Progenitor cell of endocrine pancreas (in vitro differentiated cells): ENCODE measurements at places on chromosomes 16 and 17. TPM values are rescaled to one million over a fixed set of nuclear protein-coding genes. Genes with fewer than 3 reads are reported as not detected.
A peak's percentile ranks its signal among the peaks of the same experiment; 100 is the strongest.

The SPATA22 gene
- not detected in 2 replicates for total RNA-seq

DNA sequence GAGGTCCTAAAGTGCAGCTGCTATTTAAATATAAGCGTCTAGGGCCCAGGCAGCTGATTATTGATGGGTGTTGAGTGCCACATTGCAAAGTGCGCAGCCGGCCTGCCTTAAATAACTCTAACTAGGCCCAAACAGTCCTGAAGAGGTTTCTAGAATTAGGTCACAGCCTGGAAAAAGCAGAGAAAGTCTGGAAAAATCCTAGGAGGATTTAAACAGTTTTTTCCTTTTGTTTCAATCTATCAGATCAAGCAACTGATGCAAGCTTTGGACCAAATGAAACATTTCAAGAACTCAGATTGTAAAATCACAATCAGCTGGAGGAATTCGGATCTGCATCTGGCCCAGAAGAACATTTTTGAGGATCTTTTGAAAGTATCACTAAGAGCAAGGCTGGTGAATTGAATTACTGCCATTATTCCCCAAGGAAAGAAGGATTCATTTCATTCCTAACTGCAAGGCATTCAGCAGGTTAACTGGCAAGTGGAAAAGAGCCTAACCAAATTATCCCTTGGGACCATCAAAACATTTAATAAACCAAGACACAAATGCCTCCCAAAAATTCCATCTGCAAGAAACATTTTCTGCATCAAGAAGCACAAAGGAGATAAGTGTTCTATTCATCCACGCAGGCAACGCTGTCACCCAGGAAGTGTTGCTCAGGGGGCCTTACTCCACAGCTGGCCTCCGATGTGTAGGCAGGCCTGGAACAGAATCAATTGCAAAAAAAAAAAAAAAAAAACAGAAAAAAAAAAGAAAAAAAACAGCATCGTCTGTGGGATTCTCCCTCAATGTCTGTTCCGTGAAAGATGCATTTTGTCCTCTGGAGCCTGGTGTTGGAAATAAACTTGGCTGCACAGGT lies 46.1 kb downstream of the IRX3 start:
- H3K27me3 ChIP-seq: peaks cover 13% of the 10 kb centered on the region
- no peak overlapping the region for H3K4me3 ChIP-seq
- DNase-seq: no peak
- no peaks in the 10 kb centered on the region for H3K4me1 ChIP-seq
- H3K27ac ChIP-seq: no peak overlapping the region
- H3K36me3 ChIP-seq: no peaks in the 10 kb centered on the region

DNA sequence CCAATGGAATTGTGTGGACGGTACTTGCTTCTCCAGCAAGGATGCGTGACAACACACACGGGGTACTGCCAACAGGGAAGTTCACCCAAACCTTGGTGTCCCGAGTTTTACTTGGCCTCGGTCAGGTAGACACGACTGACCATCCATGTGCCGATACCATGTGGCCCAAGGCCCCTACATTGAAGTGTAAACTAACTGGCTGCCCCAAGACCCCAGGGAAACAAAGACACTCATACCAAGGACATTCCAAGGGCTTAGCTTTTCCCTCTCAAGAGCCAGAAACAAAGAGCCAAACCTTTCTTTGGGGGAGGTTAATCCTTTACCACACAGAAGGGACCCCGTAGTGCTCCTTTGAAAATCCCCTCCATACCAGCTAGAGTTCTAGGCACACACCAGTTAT lies 215.9 kb upstream of the TNRC6C start:
- DNase-seq: no peak
- peaks cover 11% of the 10 kb centered on the region for H3K27me3 ChIP-seq
- no peak overlapping the region for H3K4me3 ChIP-seq
- H3K36me3 ChIP-seq: no peaks in the 10 kb centered on the region
- H3K27ac ChIP-seq: no peak overlapping the region

DNA sequence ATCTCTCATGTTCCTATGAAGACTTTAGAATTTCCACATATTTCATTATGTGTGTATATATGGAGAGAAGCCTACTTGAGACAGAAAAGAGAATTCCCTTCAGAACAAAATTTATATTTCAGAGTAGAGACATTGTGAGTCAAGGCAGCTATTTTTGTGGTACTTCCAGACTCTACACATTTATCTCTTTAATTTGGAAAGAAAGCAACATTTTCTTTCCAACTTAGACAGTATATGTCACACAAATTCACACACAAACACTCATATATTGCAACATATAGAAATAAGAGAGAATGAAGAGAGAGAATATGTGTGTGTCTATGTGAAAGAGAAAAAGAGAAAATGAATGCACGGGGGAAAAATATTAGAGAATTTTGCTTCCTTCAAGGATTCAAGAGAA lies 158.8 kb downstream of the CDH8 start:
- DNase-seq: no peak
- H3K4me3 ChIP-seq: no peak overlapping the region
- no peaks in the 10 kb centered on the region for H3K27me3 ChIP-seq
- H3K4me1 ChIP-seq: no peaks in the 10 kb centered on the region
- no peak overlapping the region for H3K27ac ChIP-seq

The PLCG2 gene
- total RNA-seq: 9.1 and 10.3 TPM in 2 replicates

The PSMC3IP gene
- total RNA-seq: 18.1 and 19.6 TPM in 2 replicates

GRCh38 chr17:50508573-50509460 lies 578 bp downstream of the MYCBPAP start:
- H3K4me3 ChIP-seq: peak overlapping the region; percentile 77
- peak overlapping the region; percentile 56 for H3K27ac ChIP-seq
- no peak for DNase-seq
- H3K36me3 ChIP-seq: no peaks in the 10 kb centered on the region
- peaks cover 18% of the 10 kb centered on the region for H3K4me1 ChIP-seq

The ITGAD gene
- not detected in 2 replicates for total RNA-seq

- no peak overlapping the region for H3K4me3 ChIP-seq
- H3K4me1 ChIP-seq: peaks cover 7% of the 10 kb centered on the region
- no peaks in the 10 kb centered on the region for H3K36me3 ChIP-seq
- no peak for DNase-seq
- no peak overlapping the region for H3K27ac ChIP-seq
- H3K27me3 ChIP-seq: no peaks in the 10 kb centered on the region
These were observed 10.2 kb downstream of the CYTH1 start for GRCh38 chr17:78771758-78772382.

DNA sequence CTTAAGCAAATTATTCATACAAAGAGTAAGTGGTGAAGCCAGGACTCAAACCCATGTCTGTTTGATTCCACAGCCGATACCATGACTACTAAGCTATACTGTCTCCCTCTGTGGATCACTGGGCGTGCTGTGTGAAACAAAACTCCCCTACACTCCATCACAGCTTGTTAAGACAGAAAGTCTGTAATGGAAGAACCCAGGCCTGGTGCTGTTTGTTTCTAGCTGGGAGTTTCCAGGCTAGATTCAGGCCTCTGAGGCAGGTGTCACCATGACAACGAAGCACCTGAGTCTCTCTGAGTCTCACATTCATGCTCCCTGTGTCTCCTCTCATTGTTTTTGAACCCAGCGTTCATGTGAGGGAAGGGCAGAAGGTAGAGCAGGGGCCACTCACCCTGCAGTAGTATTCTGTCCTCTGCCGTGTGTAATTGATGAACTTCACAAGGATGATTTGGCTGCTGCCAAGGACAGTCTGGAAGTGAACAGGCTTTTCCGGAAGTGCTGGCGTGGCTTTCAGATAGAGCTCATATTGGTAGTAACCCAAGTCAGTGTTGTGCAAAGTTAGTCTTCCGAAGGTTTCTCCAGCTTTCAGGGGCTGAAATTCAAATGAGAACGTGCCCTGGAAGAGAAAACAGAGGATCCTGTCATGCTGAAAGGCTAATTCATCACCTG lies 8.6 kb upstream of the VAC14 start:
- no peak for DNase-seq
- H3K36me3 ChIP-seq: no peaks in the 10 kb centered on the region
- H3K27me3 ChIP-seq: peaks cover 16% of the 10 kb centered on the region
- no peak overlapping the region for H3K27ac ChIP-seq

The MTSS2 gene
- 55.0 and 57.1 TPM in 2 replicates for total RNA-seq

GRCh38 chr17:77205396-77206125 lies 64.8 kb downstream of the SEC14L1 start:
- H3K27me3 ChIP-seq: no peaks in the 10 kb centered on the region
- peaks cover 37% of the 10 kb centered on the region for H3K36me3 ChIP-seq
- no peak overlapping the region for H3K4me3 ChIP-seq
- no peak overlapping the region for H3K27ac ChIP-seq

- DNase-seq: no peak
- H3K27me3 ChIP-seq: no peaks in the 10 kb centered on the region
- H3K27ac ChIP-seq: no peak overlapping the region
- peaks cover 2% of the 10 kb centered on the region for H3K4me1 ChIP-seq
- no peak overlapping the region for H3K4me3 ChIP-seq
These were observed 8.2 kb upstream of the RPL27 start for GRCh38 chr17:42989726-42990652.

DNA sequence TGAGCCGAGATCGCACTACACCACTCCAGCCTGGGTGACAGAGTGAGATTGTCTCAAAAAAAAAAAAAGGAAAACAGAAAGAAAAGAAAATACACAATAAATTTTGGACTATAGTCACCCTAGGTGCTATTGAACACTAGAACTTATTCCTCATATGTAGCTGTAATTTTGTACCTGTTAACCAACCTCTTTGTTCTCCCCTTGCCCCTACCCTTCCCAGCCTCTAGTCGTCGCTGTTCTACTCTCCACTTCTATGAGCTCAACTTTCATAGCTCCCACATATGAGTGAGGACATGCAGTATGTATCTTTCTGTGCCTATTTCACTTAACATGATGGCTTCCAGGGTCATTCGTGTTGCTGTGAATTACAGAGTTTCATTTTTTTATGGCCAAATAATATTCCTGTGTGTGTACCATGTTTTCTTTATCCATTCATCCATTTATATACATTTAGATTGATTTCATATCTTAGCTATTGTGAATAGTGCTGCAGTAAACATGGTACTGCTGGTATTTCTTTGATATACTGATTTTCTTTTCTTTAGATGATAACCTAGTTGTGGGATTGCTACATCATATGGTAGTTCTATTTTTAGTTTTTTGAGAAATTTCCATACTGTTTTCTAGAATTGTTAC lies 28.3 kb downstream of the VPS35L start:
- no peaks in the 10 kb centered on the region for H3K27me3 ChIP-seq
- DNase-seq: no peak
- peaks cover 7% of the 10 kb centered on the region for H3K4me1 ChIP-seq
- peaks cover 54% of the 10 kb centered on the region for H3K36me3 ChIP-seq
- H3K4me3 ChIP-seq: no peak overlapping the region

GRCh38 chr16:51839727-51840462 lies 688.8 kb upstream of the SALL1 start:
- H3K27me3 ChIP-seq: peaks cover 22% of the 10 kb centered on the region
- peak overlapping the region; percentile 63 for H3K27ac ChIP-seq
- H3K4me1 ChIP-seq: peaks cover 8% of the 10 kb centered on the region
- no peak for DNase-seq

DNA sequence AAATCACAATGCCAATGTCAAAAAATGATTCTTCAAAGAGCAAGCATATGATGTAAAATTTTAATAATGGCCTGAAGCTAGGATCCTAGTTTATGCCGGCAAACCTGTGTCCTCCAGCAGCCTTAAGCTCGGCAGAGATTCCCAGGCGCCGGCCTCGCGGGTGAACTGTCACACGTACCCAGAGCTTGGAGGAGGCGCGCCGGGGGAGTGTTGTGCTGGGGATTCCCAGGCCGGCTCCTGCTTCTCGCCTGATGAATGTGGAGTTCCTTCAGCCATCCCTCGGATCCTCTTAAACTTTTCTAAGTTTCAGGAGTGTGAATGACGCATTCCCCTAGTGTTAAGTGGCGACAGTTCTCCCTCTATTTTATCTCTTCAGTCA lies 19.1 kb upstream of the NTN1 start:
- no peak overlapping the region for H3K27ac ChIP-seq
- DNase-seq: no peak
- H3K36me3 ChIP-seq: no peaks in the 10 kb centered on the region
- H3K27me3 ChIP-seq: peaks cover 70% of the 10 kb centered on the region
- H3K4me1 ChIP-seq: peaks cover 7% of the 10 kb centered on the region

The MYH13 gene
- not detected in 2 replicates for total RNA-seq

- DNase-seq: no peak
- H3K4me1 ChIP-seq: peaks cover 2% of the 10 kb centered on the region
- peaks cover 17% of the 10 kb centered on the region for H3K27me3 ChIP-seq
- no peak overlapping the region for H3K27ac ChIP-seq
These were observed 104.5 kb downstream of the RMI2 start for GRCh38 chr16:11449716-11450115.

The CLEC19A gene
- total RNA-seq: not detected in 2 replicates

The TEKT1 gene
- total RNA-seq: not detected in 2 replicates

The FMNL1 gene
- total RNA-seq: 3.2 and 3.3 TPM in 2 replicates

The KRTAP3-2 gene
- not detected in 2 replicates for total RNA-seq

The MRM1 gene
- total RNA-seq: 6.6 and 7.1 TPM in 2 replicates

DNA sequence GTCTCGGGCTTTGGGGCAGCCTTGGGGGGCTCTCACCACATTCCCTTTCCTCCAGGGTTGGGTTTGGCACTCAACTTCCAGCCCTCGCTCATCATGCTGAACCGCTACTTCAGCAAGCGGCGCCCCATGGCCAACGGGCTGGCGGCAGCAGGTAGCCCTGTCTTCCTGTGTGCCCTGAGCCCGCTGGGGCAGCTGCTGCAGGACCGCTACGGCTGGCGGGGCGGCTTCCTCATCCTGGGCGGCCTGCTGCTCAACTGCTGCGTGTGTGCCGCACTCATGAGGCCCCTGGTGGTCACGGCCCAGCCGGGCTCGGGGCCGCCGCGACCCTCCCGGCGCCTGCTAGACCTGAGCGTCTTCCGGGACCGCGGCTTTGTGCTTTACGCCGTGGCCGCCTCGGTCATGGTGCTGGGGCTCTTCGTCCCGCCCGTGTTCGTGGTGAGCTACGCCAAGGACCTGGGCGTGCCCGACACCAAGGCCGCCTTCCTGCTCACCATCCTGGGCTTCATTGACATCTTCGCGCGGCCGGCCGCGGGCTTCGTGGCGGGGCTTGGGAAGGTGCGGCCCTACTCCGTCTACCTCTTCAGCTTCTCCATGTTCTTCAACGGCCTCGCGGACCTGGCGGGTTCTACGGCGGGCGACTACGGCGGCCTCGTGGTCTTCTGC lies 8.4 kb downstream of the SLC16A3 start:
- H3K4me3 ChIP-seq: no peak overlapping the region
- DNase-seq: no peak
- no peak overlapping the region for H3K27ac ChIP-seq
- H3K27me3 ChIP-seq: no peaks in the 10 kb centered on the region
- H3K36me3 ChIP-seq: peaks cover 2% of the 10 kb centered on the region

DNA sequence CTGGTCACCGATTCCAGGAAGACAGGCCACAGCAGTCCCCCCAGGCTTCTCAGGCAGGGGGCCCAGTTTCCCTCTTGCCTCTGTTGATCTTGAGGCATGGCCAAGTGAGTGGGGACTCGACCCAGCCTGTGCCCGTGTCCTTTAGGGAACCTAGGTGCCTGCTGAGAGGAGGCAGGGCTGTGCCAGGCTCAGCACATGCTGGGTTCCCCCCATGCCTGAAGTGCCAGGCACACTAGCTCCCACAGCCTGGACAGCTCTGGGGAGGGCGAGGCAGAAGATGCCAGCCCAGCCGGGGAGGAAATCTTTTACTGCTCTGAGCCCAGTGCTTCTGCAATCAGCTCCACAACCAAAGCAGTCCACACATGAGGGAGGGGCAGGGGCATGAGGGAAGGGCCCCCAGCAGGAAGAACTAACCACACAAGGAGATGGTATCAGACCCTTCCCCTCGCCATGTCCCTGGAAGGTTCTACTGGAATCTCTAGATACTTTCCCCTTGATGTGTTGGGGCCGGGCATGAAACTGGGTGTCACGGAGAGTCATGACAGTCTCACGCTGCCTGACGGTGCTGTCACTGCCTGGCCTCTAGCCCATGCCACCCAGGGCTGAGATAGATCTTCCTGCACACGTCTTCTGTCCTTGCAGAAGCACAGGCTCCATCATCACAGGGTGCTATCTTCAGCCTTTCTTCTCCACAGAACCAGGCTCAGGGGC lies 25.5 kb downstream of the MYO18A start:
- peaks cover 63% of the 10 kb centered on the region for H3K4me1 ChIP-seq
- no peak for DNase-seq
- peak overlapping the region; percentile 66 for H3K27ac ChIP-seq
